ENCODE measurements at places on chromosomes 13 and 19.
A peak's percentile ranks its signal among the peaks of the same experiment; 100 is the strongest.

DNA sequence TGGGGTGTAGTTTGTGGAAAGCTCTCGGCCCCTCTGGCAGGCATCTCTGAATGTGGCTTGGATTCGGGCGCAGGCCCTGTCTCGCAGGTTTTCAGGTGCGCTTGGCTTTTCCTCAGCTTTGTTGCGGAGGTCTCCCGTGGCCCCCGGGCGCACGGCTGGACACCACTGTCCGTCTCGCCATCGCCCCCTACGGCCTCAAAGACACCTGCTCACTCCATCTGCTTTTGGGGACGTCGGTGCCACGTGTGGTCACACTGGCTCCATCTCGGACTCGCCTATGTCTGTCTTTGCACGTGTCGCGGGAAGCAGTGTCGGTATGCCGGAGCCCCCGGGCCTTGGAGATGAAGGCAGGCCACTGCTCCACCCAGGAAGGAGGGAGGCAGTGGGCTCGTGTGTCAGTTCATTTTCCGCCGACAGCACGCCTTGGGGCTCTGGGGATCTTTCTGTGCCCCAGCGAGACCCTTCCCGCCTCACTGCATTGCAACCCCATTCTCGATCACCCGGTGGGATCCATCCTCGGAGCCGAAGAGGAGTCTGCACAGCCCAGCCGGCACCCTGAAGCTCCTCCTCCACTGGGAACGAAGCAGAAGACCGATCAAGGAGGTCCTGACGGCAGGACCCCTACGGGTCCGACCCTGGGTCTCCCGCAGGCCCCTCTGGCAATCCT, 42.1 kb downstream of the ZNF146 start:
- DNase-seq, result no peak

- DNase-seq, result no peak
These were observed 330.3 kb upstream of the MIR17HG start for GRCh38 chr13:91017031-91017668.

DNA sequence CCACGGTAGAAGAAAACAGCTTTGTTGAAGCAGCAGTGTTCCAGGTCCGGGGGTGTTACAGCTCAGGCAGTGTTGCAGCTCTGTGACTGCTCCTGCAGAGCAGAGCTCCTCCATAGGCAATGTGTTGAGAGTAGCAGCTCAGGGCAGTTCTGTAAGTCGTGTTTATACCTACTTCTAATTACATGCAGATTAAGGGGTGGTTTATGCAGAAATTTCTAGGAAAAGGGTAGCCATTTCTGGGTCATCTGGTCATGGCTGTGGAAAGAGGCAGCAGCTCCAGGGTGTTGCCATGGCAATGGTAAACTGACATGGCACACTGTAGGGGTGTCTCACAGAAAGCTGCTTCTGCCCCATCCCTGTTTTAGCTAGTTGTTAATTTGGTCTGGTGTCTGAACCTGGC, 316.4 kb downstream of the GPC5 start:
- no peak for DNase-seq

- DNase-seq, result peak; percentile 56
These were observed 15.2 kb downstream of the KCTD15 start for GRCh38 chr19:33811736-33812387.

DNA sequence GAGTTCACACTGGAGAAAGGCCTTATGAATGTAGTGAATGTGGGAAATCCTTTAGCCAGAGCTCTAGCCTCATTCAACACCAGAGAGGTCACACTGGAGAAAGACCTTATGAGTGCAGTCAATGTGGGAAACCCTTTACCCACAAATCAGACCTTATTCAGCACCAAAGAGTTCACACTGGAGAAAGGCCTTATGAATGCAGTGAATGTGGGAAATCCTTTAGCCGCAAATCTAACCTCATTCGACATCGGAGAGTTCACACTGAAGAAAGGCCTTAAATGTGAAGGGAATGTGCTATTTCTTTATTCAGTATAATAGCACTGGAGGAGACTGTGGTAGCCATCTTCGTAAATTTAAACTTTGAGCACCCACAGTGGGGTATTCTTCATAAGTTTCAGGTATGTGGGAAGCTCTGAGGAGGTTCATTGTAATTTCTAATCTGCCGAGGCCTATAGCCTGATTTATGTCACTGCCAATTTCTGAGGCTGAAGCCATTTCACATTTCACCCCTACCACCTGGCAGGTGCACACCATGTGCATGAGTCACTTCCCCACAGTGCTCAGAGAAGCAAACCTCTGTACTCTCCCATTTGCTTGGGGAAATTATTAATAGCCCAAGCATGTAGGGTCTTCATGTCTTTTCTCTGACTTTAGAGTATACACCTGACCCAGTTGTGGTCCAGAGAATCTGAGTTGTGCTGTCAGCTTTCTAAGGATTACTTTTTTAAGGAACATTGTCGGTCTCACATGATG, 6.4 kb downstream of the ZNF551 start:
- no peak for DNase-seq

DNA sequence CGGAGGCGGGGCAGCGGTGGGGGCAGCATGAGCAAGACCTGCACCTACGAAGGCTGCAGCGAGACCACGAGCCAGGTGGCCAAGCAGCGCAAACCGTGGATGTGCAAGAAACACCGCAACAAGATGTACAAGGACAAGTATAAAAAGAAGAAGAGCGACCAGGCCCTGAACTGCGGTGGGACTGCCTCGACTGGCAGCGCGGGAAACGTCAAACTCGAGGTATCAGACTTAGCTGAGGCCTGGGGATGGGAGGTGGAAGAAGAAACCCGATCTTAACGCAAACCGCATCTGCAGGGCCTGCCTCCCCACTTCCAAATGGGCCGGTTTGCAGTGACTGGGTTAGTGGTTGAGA, 693 bp downstream of the RFXAP start:
- no peak for DNase-seq

DNA sequence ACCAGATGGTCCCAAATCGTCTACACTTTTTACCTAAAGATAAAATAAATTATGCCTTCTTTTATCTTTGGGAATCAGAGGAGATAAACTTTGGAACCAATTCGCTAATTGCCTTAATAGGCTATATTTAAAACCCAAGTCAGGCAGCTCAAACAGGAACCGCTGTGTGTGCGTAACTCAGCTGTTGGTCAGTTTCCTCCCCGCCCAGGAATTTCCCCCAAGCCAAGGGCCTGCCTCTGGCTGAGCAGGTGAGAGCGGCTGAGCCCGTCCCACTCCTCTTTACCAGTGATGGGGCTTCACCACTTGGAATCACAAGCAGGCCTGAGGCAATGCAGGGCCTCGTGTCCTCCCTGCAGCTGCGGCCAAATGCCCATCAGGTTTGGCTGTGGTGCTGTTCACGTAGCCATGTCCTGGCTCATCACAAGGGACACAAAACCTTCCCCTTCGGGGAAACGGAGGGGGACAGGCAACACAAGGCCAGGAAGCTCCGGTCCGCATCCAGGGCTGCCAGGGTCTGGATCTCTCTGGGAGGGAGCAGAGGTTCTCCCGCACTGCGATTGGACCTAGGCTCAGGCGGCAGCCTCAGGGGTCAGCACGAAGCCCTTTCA, 503 bp upstream of the SLC7A9 start:
- DNase-seq, result peak; percentile 59

GRCh38 chr13:50306156-50306555, 290.9 kb downstream of the KCNRG start:
- no peak for DNase-seq

DNA sequence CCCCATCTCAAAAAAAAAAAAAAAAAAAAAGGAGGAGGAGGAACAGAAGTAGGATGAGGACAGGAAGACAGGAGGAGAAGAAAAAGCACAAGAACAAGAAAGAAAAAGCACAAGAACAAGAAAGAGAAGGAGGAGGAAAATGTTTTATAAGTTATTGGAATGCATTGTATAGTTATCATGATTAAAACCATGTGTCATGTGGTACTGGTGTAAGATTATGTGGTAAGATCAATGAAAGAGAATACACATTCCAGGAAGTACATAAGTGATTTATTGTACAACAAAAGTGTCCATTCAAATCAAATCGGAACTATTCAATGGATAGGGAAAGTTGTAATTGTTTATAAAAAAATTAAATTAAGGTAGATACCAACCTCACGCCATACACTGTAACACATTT, 167.7 kb downstream of the MZT1 start:
- no peak for DNase-seq

DNA sequence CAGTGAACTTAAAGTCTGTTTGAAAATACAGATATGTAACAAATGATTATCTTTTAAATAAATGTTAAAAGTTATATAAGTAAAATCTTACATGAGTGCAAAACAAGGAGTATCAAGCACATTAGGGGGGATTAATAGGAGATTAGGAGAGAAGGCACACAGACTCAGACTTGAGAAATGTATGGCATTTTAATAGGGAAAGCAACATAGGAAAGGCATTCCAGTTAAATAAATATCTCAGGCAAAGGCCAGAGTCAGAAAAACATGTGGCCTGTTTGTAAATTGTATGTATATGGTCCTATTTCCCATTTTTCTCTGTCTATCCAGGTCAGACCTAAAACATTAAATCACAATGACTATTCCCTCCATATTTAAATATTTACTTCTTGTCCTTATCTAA, 462.7 kb downstream of the GPC6 start:
- DNase-seq, result no peak

DNA sequence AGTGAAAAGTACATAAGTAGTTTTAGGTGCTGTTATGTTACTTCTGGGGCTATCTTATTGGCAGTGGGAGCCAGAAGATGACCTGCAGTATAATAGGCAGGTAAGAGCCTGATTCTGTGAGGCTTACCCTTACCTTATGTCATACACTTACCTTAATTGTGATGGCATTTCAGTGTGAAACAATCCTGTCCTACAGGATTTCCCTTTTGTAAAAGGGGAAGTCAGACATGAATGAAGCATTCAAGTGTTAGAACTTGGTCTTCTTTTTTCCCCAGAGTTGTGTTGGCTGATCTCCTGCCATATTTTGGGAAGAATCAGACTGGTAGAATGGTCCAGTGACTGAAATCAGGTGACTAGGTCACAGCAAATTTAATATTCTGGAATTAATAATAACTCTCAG, 55.2 kb downstream of the SGCG start:
- DNase-seq, result no peak

- DNase-seq, result no peak
These were observed 559.0 kb upstream of the SLC10A2 start for GRCh38 chr13:103625194-103625593.

- no peak for DNase-seq
These were observed 202.9 kb downstream of the USP12 start for GRCh38 chr13:26968431-26969341.

GRCh38 chr13:84705982-84706710, 823.9 kb upstream of the SLITRK1 start:
- DNase-seq, result no peak

DNA sequence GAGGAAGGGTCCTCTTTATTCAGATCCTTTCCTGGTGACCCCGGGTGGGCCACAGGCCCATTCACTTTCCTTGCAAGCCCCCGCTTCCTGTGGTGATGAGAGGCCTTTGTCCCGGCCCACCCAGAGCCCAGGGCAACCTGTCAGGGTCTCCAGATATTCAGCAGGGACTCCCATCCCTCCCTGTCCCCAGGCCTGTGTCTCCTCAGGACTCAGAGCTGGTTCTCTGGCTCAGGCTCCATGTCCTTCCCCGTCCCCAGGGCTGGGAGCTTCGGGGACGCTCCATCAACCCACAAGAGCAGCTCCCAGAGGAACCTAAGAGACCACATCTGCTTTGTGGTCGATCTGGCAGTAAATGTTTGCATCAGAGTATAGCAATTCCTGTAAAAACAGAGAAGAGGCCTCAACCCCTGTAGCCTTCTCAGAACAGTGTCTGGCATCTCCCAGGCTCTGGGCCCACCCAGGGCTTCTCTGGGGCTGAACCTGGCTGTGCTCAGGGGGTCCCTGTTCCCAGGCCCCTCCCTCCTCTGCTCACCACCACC, 7.8 kb downstream of the CEACAM4 start:
- DNase-seq, result no peak

DNA sequence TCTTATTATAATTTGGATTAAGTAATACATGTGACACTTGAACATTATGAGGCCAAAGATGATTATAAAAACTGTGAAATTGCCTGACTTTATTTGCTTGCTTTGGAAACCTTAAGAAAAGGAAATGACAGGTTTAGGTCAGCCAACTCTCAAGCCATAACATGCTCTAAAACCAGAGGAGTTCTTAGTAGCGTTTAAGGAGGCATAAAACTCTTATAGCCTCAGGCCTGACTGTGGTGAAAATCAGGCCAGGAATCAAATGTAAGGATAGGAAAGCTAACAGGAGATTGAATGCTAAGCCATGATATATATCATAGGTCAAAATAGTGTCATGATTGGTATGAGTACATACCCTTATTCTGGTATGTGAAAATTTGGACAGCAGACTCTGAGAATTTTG, 1142.4 kb upstream of the MIR17HG start:
- no peak for DNase-seq

DNA sequence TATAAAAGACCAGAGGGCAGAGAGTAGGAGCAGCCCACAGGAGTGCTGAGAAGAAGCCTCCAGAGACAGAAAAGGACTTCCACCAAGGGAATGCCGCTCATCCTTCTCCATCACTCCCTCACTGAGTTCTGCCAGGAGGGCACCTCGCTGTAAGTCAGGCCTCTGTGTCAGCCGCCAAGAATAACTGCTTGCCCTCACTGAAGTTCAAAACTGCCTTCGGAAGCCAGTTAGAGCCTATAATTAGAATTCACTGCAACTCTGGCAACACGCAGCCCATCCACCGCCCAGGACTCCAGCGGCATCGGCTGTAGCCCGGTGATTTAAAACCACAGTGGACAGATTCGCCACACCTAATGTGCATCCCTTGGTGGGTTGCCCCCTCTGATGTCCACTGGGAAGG, 281.8 kb upstream of the ZNF507 start:
- DNase-seq, result no peak

GRCh38 chr13:90032841-90033493, 1314.5 kb upstream of the MIR17HG start:
- no peak for DNase-seq

DNA sequence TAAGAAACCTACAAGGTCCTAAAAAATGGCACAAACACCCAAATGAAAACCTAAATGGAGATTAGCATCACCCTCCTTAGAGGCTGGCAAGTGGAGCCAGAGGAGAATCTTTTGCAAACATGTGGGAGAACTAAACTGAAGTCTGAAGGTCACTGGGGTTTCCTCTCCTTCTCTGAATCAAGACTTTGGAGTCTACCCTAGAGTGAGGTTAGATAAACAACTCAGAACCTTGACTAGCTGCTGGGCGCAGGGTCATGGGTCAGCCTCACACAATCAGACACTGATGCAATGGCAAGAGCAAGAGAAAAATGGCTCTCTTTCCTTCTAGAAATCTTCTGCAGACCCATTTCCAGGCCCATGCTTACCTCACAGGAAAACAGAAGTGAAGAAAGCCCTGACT, 165.8 kb downstream of the KCTD12 start:
- DNase-seq, result no peak
